ENCODE measurements at places on chromosomes 5 and 9. TPM values are rescaled to one million over a fixed set of nuclear protein-coding genes. Genes with fewer than 3 reads are reported as not detected.
A peak's percentile ranks its signal among the peaks of the same experiment; 100 is the strongest.

Gene DMRT3
- not detected for total RNA-seq

DNA sequence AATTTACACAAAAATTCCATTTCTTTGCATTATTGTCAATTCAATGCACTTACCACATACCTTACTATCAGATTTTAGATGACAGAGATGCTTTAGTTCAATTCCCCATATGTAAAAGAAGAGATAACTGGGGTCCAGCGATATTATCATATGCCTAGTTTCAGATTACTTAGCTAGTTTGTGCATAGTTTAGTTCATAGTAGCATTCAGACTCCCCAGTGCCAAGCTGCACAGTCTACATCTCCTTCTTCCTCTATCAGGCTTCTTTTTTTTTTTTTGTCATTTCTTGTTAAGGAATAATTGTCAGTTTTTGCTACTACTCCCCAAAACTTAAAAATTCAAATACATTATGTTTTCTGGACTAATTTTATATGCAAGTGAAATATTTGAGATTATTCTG is 175.0 kb downstream of the SSBP2 start:
- no peaks in the 10 kb centered on the region for H3K4me1 ChIP-seq
- H3K27me3 ChIP-seq = no peaks in the 10 kb centered on the region
- H3K27ac ChIP-seq = no peak overlapping the region
- no peak for DNase-seq
- no peaks in the 10 kb centered on the region for H3K36me3 ChIP-seq
- H3K4me3 ChIP-seq = no peak overlapping the region

DNA sequence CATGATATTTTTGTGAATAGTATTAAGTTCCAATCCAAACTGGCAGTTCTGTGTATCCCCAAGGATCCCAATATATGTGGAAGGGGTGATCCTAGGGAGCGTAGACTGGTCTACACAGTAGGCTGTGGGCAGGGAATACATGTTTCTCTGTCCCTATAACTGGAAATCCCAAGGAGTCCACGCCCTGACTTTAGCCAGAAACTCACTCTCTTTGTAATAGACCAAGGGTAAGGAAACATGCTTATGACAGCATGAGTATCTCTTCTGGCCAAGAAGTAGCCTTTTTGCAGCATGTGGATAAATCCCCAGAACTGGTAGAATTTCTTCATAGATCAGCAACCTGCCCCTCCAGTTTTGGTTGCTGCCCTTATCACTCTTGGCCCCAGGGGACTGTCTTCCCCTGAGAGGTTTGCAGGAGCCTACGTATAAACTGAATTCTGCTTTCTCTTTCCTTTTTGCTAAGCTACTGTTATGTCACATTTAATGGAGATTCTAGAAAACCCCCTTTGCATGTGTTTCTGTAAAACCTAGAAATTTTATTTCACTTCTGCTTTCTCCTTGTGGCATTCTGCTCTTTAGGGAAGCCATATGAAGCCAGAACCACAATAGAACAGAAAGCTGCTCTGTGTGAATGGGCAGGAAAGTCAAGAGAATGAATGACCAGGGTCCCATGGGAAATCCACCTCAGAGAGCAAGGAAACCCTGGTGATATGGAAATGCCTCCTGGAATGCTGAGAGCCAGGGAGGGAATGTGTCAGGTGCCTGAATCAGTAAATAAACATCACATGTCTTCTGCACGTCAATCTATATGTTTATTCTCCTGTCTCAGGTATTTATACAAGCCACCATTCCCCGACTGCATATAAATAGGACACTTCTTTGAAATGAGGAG is 3.5 kb downstream of the IFNA2 start:
- no peaks in the 10 kb centered on the region for H3K4me1 ChIP-seq
- H3K27ac ChIP-seq = no peak overlapping the region
- no peak overlapping the region for H3K4me3 ChIP-seq
- no peak for DNase-seq
- H3K36me3 ChIP-seq = no peaks in the 10 kb centered on the region

DNA sequence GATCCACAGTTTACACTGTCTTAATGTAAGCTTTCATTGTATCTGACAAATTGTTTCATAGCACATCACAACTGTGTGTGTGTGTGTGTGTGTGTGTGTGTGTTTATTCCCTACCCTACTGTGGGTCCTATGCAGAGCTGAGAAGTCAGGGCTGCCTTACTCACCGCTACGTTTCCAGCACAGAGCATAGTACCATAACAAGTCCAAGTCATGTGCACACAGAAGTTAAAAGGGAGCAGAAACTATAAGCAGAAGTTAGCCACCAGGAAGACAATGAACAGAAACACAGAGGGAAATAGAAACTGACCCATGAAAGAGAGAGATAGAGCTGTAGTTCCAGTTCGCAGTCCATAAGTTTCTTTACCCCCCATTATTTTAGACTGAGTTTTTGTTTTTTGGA is 38.2 kb upstream of the DMXL1 start:
- no peak overlapping the region for H3K27ac ChIP-seq
- no peaks in the 10 kb centered on the region for H3K27me3 ChIP-seq
- no peaks in the 10 kb centered on the region for H3K36me3 ChIP-seq
- no peaks in the 10 kb centered on the region for H3K4me1 ChIP-seq

GRCh38 chr5:176454724-176455394 is 6.7 kb downstream of the FAF2 start:
- H3K4me3 ChIP-seq = no peak overlapping the region
- H3K27me3 ChIP-seq = no peaks in the 10 kb centered on the region
- peaks cover 3% of the 10 kb centered on the region for H3K4me1 ChIP-seq
- H3K36me3 ChIP-seq = no peaks in the 10 kb centered on the region

Gene PCDHGB4
- 4.1 TPM for total RNA-seq

Gene WDR38
- total RNA-seq = not detected

DNA sequence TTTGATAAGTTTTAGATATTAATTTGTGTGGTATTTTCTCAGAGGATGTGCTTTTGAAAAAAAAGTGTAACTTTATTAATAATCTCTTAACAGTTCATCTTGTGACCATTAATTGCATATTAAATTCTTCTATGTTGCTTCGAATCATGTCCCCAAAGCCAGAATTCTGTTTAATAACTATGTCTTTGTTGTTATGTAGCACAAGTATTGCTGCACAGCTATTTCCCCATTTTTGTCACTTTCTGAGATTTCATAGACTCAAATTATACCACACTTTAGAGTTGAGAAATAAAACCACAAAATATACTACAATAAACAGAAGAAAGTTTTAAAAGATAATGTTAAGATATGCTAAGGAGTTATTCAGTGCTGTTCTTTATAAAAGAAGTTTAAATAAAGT is 2.8 kb downstream of the MEF2C start:
- peak overlapping the region; percentile 83 for H3K27ac ChIP-seq
- no peaks in the 10 kb centered on the region for H3K27me3 ChIP-seq
- peak overlapping the region; percentile 57 for H3K4me3 ChIP-seq
- H3K36me3 ChIP-seq = no peaks in the 10 kb centered on the region
- DNase-seq = no peak

DNA sequence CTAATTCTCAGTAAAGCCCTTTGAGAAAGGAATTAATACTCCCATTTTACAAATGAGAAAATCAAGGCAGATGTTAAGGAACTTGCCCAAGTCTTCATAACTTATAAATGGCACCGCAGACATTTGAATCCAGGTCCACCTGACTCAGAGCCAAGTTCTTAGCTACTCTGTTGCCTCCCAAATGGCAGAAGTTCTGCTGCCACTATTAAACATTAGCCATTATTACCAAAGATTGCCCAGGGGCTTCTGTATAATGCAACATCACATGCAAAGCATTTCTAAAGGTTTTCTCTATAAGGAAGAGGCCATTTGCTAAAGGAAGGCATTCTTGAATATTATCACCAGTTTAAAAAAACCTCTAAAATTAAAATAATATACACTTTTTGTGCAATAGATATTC is 28.3 kb downstream of the TPD52L3 start:
- no peaks in the 10 kb centered on the region for H3K4me1 ChIP-seq
- no peak for DNase-seq
- no peak overlapping the region for H3K27ac ChIP-seq
- no peaks in the 10 kb centered on the region for H3K27me3 ChIP-seq

GRCh38 chr9:13513286-13513685 is 233.8 kb upstream of the MPDZ start:
- no peaks in the 10 kb centered on the region for H3K27me3 ChIP-seq
- H3K36me3 ChIP-seq = no peaks in the 10 kb centered on the region
- DNase-seq = no peak
- no peak overlapping the region for H3K4me3 ChIP-seq

Gene WHRN
- 5.4 TPM for total RNA-seq

Gene PPP3R2
- total RNA-seq = not detected

- no peaks in the 10 kb centered on the region for H3K27me3 ChIP-seq
- H3K4me1 ChIP-seq = no peaks in the 10 kb centered on the region
- H3K4me3 ChIP-seq = no peak overlapping the region
- H3K27ac ChIP-seq = no peak overlapping the region
- no peak for DNase-seq
These were observed 101.1 kb upstream of the GNAQ start for GRCh38 chr9:78132701-78133058.

Gene BRD3OS
- total RNA-seq = 6.6 TPM

GRCh38 chr9:99182356-99182755 is 39.4 kb downstream of the ALG2 start:
- DNase-seq = no peak
- no peak overlapping the region for H3K4me3 ChIP-seq
- no peaks in the 10 kb centered on the region for H3K27me3 ChIP-seq
- H3K36me3 ChIP-seq = no peaks in the 10 kb centered on the region
- H3K27ac ChIP-seq = no peak overlapping the region

GRCh38 chr5:36305571-36306326 is 4.0 kb upstream of the RANBP3L start:
- H3K27ac ChIP-seq = no peak overlapping the region
- DNase-seq = peak; percentile 39
- peaks cover 11% of the 10 kb centered on the region for H3K4me1 ChIP-seq
- no peak overlapping the region for H3K4me3 ChIP-seq
- no peaks in the 10 kb centered on the region for H3K27me3 ChIP-seq

DNA sequence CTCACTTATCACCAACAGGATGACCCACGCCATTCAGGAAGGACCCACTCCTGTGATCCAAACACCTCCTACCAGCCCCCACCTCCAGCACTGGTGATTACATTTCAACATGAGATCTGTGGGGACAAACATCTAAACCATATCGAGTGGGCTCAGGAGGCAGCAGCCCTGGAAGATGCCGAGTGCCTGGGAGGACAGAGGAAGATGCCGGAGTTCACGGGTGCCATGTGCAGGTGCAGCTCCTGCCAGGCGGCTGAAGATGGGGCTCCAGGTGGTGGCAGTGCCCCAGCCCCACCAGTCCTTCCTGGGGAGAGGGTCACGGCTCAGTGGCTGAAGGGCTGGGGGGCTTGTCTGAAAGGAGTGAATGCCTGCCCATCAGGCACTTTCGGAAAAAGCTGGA is 6.1 kb upstream of the CEP72 start:
- H3K36me3 ChIP-seq = no peaks in the 10 kb centered on the region
- H3K4me3 ChIP-seq = no peak overlapping the region
- DNase-seq = no peak
- H3K4me1 ChIP-seq = no peaks in the 10 kb centered on the region
- no peak overlapping the region for H3K27ac ChIP-seq

Gene SLCO6A1
- not detected for total RNA-seq

GRCh38 chr9:16358751-16359150 is 511.7 kb downstream of the BNC2 start:
- no peaks in the 10 kb centered on the region for H3K27me3 ChIP-seq
- H3K4me3 ChIP-seq = no peak overlapping the region
- H3K36me3 ChIP-seq = no peaks in the 10 kb centered on the region
- DNase-seq = no peak
- no peaks in the 10 kb centered on the region for H3K4me1 ChIP-seq

- peaks cover 4% of the 10 kb centered on the region for H3K4me1 ChIP-seq
- H3K4me3 ChIP-seq = no peak overlapping the region
- H3K27me3 ChIP-seq = peaks cover 88% of the 10 kb centered on the region
- DNase-seq = no peak
- no peaks in the 10 kb centered on the region for H3K36me3 ChIP-seq
These were observed 25.2 kb downstream of the GFI1B start for GRCh38 chr9:133003671-133004090.

Gene HSPA5
- 115 TPM for total RNA-seq

Gene PCDHGC3
- total RNA-seq = 6.0 TPM

Gene MLANA
- total RNA-seq = not detected

Gene RLN2
- not detected for total RNA-seq

DNA sequence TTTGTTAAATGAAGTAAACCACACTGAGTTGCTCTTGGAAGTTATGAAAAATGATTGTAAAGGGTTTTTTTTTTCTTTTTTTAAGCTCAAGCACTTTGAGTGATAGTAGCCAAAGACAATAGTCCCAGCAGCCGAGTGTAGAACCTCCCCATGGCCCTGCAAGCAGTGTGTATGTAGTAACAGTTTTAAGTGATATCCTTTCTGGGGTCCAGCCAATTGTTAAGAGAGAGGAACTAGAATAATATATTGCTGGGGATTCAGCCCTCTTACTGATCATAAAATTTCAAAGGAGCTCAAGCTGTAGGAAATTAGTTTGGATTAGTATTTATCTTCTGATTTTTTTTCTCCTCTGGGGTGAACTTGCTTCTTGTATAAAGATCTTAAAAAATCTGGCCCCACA is 43.2 kb downstream of the NPR3 start:
- no peak overlapping the region for H3K4me3 ChIP-seq
- no peak overlapping the region for H3K27ac ChIP-seq
- H3K27me3 ChIP-seq = no peaks in the 10 kb centered on the region
- no peak for DNase-seq
- H3K4me1 ChIP-seq = no peaks in the 10 kb centered on the region

GRCh38 chr9:120538339-120538738 is 41.6 kb downstream of the CDK5RAP2 start:
- peaks cover 31% of the 10 kb centered on the region for H3K36me3 ChIP-seq
- H3K27me3 ChIP-seq = no peaks in the 10 kb centered on the region
- no peak overlapping the region for H3K27ac ChIP-seq
- H3K4me1 ChIP-seq = no peaks in the 10 kb centered on the region

GRCh38 chr9:133420392-133420827 is 1.8 kb upstream of the ADAMTS13 start:
- no peak overlapping the region for H3K4me3 ChIP-seq
- H3K4me1 ChIP-seq = peaks cover 22% of the 10 kb centered on the region
- H3K27ac ChIP-seq = no peak overlapping the region
- no peaks in the 10 kb centered on the region for H3K36me3 ChIP-seq
- H3K27me3 ChIP-seq = no peaks in the 10 kb centered on the region

DNA sequence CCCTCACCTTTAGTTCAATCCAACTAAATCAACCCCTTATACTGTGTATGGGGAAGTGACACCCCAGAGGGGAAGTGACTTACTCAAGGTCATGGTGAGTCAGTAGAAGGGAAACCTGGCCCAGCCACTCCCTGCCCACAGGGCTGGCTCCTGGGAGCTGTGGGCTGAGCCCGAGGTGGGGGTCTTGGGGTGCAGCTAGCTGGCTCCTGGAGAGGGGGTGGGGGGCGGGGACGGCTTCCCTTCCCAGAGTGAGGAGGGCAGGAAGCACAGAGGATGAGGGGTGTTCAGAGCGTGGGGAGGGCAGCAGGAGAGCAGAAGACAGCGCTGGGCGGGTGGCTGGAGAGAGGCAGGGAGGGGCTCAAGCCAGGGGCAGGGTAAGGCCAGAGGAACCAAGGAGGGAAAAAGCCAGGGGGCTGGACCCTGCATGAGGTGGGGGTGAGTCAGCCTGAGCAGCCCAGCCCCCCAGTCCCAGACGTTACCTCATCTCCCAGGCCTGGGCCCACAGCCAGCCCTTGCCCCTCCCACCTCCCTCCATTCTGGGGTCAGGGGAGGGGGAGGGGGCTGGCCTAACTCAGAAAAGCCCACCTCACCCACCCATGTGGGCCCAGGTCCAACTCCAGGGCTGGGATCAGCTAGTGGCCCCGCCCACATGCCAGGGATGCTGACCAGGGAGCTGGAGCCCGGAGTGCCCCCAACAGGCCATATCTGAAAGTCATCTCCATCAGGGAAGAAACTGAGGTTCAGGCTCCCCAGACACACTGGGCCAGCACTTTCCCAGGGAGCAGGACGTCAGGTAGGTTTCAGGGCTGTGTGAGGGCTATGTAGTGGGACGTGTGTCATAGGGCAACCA is 2.8 kb downstream of the PDLIM7 start:
- DNase-seq = peak; percentile 51
- H3K36me3 ChIP-seq = no peaks in the 10 kb centered on the region
- peaks cover 10% of the 10 kb centered on the region for H3K27me3 ChIP-seq

All from transverse colon (tissue), 4 donors.